ENCODE measurements at places on chromosomes 12 and 14.

GRCh38 chr12:49322367-49322707 lies 718 bp upstream of the TROAP start:
- DNase-seq, result peak; percentile 46

DNA sequence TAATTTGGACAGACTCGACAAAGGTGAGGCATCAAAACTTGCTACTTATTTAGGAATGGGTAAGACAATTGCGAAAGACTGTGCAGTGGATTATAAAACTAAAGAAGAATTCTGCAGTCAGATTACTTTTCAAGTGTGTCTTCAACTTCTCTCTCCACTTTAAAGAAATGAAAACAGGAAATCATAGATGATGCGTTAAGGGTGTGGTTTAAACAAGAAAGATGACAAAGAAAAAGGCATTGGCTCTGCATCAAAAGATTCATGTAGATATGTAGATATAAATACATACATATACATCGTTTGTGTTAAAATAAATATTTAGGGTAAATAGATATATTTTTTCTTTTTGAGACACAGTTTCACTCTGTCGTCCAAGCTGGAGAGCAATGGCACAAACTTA lies 74.6 kb upstream of the PARP11 start:
- DNase-seq, result no peak

- DNase-seq, result no peak
Measured at GRCh38 chr14:76015191-76015590, 29.6 kb downstream of the IFT43 start.

GRCh38 chr14:59254146-59254910 lies 65.9 kb downstream of the DAAM1 start:
- peak; percentile 47 for DNase-seq

DNA sequence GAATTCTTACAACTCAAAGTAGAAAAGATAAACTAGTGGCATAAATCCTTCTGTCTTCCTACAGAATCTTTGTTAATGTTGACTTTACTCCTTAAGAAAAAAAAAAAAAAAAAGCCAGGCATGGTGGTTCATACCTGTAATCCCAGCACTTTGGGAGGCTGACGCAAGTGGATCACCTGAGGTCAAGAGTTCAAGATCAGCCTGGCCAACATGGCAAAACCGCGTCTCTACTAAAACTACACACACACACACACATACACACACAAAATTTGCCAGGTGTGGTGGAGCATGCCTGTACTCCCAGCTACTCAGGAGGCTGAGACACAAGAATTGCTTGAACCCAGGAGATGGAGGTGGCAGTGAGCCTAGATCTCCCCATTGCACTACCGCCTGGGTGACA lies 17.7 kb upstream of the SPTSSA start:
- no peak for DNase-seq

GRCh38 chr12:115726691-115727090 lies 550.8 kb downstream of the MED13L start:
- no peak for DNase-seq

DNA sequence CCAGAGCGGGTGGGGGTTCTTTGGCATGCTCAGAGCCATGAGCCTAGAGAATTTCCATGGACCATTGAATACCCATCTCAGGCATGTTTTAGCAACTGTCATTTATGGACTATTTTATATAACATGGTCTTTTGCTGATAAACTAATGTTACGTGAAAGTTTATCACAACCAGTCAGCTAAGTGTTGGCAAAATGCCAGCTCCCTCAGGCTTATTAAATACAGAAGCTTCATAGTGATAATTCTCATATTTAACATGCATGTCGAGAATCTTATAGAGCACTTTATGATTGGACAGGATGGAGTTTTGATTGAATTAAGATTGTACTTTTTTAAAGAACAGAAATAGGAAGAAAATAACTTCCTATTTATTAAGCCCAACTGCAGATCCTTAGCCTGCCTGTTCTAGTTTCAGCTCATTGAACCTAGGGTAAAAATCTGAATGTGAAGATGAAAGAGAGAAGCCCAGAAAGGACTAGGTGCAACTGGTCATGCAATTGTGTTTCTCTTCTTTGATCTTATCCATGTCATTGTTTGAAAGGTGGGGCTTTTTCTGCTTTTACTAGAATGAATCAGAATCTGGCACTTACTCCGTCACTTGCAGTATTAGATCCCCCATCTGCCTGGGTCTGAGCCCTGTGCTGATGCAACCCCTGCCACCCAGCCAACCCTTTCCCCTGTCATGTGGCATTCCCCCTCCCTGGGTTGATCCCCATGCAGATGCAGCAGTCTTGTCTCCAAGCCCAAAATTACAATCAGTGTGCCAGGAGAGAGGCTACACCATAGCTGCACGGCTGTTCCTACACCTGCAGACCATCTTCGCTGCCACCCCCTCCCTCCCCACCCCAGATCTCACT lies 134.6 kb upstream of the EVL start:
- peak; percentile 21 for DNase-seq

DNA sequence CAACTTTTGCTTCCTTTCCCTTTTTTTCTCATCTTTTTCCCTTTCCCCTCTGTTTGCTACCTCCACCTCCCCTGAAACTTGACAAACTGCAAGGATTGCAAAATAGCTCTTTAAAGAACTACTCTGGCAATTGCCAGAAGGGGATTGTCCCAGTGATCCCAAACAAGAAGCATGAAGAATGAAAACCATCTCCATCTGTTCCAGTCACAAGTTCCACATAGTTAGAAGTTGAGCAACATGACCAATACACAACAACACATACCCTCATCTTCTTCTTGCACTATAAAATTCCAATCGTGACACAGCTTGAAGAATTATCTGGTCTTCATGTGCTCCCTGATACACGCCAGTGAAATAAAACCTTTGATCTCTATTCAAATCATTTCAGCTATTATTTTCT lies 93.7 kb upstream of the USP15 start:
- DNase-seq, result no peak

DNA sequence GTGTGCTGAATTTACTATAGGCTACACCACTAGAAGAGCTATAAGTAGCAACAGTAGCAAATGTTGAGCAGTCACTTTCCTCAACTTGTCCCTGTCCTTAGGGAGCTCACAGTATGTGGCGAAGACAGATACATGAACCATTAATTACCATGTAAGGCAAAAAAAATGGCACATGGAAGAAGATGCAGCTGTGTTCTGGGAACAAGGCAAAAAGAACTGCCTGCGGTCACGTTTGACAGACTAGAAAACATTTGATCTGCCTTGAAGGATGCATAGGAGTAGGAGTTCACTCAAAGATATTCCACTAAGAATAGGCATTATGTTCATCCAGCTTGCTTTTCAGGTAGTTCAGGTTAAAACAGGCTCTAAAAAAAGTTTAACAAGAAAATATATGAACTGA lies 46.5 kb upstream of the IFNG-AS1 start:
- peak; percentile 63 for DNase-seq

- DNase-seq, result peak; percentile 80
Measured at GRCh38 chr12:12267742-12268200, 927 bp upstream of the LRP6 start.

DNA sequence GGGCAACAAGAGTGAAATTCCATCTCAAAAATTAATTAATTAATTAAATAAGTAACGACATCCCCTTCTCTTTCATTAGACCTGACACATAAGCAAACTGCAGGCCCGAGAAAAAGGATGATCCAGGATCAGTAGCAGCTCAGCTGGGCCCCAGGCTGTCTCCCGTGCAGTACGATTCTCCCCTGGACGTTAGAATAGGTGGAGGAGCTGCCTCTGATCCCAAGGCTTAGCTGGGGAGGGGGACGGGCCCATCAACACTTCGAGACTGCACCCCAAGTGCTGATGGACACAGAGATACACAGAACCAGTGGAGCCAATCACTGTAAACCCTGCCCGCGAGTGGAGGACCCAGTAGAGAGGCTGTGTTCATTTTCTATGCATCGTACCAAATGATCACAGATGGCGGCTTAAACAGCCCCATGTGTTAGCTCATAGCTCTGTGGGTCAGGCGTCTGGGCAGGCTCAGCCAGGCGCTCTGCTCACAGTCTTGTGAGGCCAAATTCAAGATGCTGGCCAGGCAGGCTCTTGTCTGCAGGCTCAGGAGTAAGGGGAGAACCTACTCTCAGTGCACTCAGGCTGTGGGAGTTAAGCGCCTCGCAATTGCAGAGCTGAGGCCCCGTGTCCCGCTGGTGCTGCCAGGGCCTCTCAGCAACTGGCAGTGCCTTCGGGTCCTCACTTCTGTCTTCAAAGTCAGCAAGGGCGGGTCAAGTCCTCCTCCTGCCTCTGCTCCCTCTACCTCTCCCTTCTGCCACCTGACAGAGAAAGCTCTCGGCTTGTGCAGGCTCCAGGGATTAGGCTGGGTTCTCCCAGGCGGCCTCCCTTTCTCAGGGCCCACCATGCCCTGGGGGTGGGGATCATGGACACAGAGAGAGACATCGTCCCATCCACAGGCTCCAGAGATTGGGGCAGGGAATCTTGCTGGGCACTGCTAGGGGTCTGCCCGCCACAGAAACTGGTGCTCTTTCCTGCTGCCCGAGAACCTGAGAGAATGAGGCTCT lies 26.4 kb downstream of the RIMBP2 start:
- DNase-seq, result no peak

- DNase-seq, result peak; percentile 13
Measured at GRCh38 chr14:86035882-86036281, 505.9 kb downstream of the FLRT2 start.

- DNase-seq, result no peak
Measured at GRCh38 chr14:94139421-94139820, 10.0 kb upstream of the IFI27L2 start.

DNA sequence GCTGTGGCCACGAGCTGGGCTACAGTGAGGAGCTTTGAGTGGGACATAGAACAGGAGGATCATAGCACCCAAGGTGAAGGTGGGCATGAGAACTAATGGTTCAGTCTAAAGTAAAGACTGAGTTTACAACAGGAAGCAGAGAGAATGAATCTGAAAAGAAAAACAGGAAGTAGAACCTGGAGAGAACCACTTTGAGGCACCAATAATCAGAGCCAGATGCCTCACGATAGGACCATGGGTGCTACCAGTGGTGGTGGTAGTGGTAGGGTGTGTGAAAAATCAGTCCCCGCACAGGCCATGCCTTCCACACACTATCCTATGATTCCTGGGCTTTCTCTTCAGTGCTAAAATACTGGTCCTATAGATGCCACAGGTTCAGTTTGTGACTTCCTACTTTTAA lies 293.6 kb downstream of the AKAP6 start:
- DNase-seq, result no peak

DNA sequence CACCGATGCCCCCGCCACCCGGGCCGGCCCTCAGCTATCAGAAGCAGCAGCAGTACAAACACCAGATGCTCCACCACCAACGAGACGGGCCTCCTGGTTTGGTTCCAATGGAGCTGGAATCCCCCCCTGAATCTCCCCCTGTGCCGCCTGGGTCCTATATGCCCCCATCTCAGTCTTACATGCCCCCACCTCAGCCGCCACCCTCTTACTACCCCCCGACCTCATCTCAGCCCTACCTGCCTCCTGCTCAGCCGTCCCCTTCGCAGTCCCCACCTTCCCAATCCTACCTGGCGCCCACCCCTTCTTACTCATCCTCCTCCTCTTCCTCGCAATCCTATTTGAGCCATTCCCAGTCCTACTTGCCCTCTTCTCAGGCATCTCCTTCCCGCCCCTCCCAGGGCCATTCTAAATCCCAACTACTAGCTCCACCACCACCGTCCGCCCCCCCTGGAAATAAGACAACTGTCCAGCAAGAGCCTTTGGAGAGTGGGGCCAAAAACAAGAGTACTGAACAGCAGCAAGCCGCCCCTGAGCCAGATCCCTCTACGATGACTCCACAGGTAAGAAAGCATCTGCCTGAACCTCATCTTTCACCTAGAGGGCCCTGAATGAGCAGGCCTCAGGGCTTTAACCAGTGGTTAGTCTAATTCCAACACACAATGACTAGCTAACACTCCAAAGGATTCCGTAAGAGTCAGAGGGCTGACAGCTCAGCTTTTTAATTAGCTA lies 851 bp downstream of the YLPM1 start:
- DNase-seq, result peak; percentile 62

DNA sequence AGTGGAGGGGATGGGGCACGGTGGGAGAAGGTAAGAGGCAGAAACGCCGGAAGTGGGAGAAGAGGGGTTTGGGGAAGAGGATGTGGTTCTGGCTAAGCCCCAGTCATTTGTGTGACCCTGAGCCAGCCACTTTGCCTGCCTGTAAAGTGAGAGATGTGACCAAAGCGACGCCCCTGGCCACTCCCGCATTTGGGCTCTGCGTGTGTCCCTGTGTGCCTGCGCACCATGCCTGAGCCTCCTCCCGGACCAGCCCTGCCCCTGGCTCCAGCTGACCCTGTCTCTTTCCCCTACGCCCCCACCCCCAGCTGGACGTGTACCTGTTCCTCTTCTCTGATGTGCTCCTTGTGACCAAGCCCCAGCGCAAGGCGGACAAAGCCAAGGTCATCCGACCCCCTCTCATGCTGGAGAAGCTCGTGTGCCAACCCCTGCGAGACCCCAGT lies 8.0 kb downstream of the PLEKHG6 start:
- no peak for DNase-seq

DNA sequence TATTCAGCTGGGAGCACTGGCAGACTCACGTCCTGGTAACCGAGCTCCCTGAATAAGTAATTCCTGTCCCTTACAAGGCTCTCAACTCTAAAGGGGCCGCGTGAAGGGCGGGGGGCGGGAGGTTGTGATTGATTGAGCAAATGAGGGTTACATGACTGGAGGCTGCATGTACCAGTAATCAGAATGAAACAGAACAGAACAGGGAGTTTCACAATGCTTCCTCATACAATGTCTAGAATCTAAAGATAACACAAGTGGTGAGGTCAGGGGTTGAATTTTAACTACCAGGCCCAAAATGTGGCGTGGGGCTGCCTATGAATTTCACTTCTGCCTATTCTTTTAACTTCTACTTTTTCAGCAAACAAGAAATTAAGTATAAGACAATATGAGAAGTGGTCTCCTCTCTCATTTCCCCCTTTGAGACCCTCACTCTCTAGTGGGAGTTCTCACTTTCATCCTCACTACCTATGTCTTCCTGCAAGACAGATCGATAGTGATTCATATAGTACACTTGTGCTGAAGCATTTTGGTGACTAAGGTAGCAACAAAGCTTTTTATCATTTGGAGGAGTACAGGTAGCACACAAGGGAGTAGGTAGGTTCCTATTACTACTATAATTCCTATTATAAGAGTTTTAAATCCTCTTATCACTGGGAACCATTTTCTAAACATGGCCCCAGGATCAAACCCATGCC lies 239.8 kb downstream of the KTN1 start:
- no peak for DNase-seq

GRCh38 chr12:10169104-10169503 lies 2.8 kb downstream of the OLR1 start:
- DNase-seq, result no peak

GRCh38 chr12:124210991-124211577 lies 83.8 kb upstream of the RFLNA start:
- DNase-seq, result no peak

GRCh38 chr12:49705479-49706134 lies 1.6 kb downstream of the FMNL3 start:
- DNase-seq, result peak; percentile 42

DNA sequence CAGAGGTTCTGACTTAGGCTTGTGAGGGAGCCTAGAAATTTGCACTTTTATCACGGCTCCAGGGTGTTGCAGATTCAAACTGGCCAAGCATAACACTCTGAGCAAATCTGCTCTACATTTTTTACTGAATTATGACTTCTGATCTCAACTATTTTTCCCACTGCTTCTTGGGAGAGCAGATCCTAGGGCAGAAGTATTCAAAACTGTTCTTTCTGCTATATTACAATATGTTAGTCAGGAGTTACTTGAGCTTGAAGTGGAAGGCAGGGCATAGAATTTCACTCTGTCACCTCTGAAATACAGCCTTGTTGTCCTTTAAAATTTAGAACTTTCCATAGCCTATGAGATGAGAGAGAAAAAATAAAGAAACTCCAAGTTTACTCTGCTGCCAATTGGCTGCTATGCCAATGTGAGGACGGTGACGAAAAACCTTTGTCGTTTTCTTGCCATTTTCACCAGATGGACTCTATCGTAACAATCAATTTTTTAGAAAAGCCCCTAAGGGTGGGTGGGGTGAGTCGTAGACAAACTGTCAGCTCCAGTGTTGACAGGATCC lies 16.4 kb upstream of the KERA start:
- DNase-seq, result peak; percentile 66

All from NCI-H69 (cell line).